Activated naive CD8-positive, alpha-beta T cell treated with anti-CD3 and anti-CD28 coated beads, Interleukin-2, amount 10 ng/mL, durations not matched to agents 7 days and 5 days (primary cell): ENCODE measurements at places on chromosomes 5 and 9.

DNA sequence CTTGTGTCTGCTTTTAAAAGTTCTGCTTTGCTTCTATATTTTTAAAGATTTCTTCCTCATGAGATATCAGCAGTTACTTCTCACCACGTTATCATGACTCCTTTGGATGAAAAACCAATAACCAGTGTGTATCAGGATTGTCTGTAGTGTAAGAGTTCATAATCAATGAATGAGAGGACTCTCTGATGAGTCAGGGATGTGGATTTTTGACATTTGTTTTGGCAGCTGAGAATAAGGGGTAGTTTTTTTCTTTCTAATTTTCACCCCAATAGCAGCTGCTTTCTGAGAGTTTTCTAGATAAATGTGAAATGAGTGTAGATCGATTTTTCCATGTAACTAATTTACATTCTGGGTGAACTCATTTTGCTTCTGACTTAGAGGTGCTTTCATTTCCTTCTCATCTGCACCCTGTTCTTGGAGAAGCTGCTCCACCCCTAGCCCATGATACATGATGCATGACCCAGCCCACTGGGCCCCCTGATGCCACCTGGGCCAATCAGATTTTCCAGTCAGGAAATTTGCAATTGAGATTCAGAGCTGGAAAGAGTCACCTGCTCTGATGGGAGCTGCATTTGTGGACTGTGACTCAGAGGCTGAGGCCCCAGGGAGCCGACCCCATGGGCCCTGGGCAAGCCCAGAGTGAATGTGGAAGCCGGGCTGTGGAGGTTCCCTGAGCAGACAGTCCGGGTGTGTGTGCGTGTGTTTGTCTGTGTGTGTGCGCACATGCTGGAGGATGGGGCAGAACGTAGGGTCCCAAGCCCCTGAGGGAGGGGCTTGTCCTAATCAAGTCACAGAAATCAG, 159.3 kb downstream of the RGS3 start:
- DNase-seq: no peak

DNA sequence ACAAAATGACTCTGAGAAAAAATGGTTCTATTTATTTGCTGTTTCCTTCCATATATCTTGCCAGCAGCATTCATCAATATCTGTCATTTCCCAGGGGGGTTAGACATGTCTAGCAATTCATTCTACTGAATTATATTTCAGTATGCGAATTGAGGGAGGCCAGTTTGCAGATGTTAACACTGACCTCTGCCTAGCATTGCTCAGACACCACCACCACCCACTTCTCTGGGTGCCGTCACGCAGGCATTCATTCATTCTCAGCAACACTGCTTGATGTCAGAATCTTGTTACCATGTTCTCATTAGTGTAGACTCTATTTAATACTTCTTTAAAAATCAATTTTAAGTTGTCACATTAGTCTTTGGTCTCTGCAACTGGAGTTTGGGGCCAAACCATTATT, 181.7 kb downstream of the MAST4 start:
- no peak for DNase-seq

- DNase-seq: no peak
These were observed 50.1 kb downstream of the TNFSF8 start for GRCh38 chr9:114880291-114880745.

- DNase-seq: no peak
These were observed 192.0 kb downstream of the MTRR start for GRCh38 chr5:8060953-8061429.

DNA sequence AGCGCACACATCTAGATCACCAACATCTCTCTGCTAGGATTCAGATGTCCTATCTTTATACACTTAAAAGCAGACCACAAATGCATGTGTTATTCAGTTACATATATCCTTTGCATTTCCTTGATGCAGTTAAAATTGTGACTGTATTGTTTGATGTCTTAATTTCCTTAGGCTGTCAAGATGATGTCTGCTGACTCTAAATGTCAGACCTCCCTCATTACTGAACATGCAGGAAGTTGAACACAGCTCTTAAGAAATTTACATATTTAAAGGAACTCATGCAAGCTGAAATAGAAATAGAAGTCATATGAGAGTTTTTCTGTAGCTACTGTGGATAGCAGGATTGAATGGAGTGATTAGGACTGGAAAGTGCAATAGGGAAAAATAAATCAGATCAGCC, 336.5 kb upstream of the SEMA6A start:
- DNase-seq: no peak

DNA sequence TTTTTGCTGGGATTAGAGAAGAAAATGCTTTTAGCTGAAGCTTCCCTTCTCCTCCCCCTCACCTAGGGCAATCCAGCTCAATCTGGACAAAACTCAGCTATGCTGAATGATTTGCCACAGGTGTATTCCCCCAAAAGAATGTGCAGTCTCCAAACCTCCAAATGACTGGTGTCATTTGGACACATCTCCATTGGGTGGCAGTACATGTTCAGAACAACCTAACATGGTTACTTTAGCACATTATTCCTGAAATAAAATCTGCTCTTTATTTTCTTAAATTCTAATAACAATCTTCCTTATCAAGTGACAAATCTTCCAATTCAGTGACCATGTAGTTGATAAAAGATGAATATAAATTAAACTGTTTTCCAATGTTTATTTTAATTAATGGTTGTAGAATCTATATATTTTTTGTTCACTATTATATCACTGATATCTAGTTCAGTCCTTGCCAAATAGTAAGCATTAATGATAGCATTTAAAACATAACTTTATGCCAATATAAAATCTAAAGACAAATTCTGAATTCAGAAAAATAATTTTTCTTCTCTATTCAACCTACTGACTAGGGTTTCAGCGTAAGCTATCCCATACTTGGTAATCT, 61.3 kb upstream of the MOCS2 start:
- no peak for DNase-seq

GRCh38 chr5:176712546-176713304, 65.4 kb downstream of the TSPAN17 start:
- no peak for DNase-seq

- no peak for DNase-seq
These were observed 739.2 kb downstream of the BRINP1 start for GRCh38 chr9:118630079-118630478.

DNA sequence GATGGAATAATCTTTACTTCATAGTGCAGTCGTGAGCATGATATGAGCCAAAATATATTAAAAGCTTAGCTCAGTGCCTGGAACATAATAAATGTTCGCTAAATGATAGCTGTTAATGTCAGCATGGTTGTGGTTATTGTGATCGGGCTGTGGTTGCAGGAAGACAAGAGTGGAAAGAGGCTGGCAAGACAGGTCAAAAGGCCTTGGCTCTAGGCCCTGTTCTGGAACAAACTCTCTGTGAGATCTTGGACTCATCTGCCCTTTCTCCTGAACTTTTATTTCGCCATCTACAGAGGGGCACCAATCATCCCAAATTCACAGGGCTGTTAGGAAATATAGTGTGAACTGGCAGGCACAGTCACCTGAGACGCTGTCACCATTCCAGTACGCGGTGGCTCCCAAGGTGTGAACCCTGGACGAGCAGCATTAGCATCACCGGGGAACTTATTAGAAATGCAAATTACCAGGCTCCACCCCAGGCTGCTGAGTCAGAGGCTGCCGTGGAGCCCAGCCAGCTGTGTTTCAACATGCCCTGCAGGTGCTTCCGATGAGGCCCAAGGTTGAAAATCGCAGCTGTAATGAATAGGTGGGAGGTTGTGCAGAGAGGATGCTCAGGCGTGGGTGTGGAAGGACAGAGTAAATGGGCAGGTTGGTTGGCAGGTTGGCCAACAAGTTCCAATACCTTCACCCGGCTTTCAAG, 50.2 kb upstream of the SAP30L start:
- no peak for DNase-seq

GRCh38 chr9:36150574-36151315, 14.2 kb downstream of the GLIPR2 start:
- no peak for DNase-seq

DNA sequence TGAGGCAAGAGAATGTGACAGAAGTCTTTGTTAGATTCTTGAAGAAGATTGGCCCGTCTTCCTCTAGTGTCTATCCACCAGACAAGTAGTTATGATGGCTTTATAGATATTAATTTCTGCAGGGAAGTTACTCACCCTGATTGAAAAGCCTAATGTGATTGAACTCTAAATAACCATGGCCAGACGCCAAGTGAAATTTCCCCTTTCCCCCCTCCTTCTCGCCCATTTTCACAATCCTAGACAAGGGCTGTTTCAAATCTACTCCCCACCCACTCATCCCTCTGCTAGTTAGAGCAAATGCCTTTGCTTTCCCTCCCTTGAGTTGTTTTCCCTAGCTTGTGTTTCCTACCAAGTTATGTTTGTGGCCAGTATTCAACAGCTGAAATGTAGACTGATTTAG, 182.5 kb downstream of the TMEM167A start:
- no peak for DNase-seq

DNA sequence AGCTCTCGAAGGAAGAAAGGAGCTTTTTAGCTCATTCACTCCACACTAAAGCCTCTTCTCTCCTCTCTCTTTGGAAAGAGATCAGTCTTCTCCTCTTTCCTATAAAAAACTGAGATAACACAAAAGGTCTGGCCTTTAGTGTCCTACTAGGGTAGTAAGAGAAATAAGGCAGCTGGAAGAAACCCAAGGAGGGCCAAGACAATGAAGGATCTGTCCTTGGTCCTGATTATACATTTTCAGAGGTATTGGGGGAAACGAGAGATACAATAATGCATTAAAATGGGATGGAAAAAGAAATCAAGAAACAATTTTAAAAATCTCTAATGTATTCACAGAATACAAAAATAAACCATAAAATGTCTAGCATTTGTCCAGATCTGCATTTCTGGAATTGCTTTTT, 184.0 kb downstream of the SLF1 start:
- no peak for DNase-seq

- DNase-seq: peak; percentile 68
These were observed 22.0 kb downstream of the ENHO start for GRCh38 chr9:34500623-34501267.
